ENCODE measurements at places on chromosomes 7 and 10.

DNA sequence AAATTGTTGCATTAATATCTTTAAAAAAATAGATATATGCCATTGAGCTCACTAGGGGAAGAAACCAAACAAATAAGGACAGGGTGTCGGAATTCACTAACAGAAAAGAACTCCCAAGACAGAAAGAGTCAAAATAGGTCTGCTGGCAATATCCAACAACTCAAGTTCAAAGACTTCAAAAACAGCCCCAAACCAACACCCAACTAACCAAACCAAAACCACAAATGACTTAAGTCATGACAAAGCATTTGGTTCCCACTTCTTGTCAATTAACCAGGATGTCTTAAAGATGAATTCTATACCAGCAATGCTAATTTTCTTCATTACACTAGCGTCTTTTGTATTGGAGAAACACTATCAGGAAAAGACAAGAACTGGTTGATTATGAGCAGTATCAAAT lies 249.0 kb upstream of the PLXNA4 start:
- DNase-seq: no peak

DNA sequence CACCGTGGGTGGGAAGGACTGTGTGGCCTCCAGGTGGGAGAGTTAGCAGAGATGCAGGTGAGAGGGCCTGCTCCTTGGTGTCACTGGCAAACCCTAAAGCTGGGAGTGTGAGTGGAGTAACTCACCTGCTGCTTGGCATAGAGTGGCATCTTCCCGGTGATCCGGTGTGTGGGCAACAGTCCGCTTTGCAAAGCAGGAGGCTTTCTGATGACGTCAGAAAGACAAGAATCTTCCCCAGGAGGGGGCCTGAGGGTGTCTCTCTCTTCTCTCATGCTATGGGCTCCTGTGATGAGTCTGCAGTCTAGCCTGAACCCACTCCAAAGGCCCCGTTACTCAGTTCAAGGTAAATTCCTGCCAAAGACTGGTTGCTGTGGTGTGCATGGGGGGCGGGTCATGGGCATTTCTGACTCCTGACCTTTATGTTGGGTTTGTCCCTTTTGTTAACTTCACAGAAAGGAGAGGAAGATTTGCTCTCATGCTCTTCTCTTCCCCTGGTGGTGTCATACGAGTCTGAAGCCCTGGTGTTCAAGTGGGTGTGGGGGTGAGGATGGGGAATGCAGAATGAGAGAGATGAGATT lies 187.9 kb downstream of the GATA3 start:
- peak; percentile 63 for DNase-seq

GRCh38 chr7:148500978-148501377 lies 89.6 kb upstream of the C7orf33 start:
- DNase-seq: no peak

DNA sequence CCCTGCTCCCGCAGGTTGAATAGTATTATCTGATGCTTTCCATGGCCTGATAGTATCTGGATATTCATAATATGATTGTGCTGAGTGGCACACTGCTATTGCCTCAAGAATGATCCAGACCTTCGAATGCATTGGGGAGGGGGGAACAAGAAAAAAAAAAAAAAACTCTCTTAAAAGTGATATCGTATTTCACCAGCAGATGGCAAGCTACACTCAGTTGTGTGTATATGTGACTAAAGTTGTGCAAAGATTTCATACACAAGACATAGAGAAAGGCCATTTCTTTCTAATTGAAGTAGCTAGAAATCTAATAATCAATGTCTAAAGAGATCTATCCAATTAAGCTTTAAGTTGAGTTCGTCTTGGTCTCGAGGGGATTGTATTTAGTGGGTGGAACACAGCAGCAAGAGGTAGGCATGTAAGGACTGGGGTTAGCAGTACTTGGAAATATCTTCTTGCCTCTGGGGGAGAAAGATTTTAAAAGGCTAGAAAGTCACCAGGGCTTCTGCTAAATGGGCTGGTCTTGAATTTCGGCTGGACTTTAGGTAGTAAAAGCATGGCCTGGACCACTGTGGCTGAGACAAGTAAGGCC lies 15.3 kb downstream of the SFRP4 start:
- no peak for DNase-seq

DNA sequence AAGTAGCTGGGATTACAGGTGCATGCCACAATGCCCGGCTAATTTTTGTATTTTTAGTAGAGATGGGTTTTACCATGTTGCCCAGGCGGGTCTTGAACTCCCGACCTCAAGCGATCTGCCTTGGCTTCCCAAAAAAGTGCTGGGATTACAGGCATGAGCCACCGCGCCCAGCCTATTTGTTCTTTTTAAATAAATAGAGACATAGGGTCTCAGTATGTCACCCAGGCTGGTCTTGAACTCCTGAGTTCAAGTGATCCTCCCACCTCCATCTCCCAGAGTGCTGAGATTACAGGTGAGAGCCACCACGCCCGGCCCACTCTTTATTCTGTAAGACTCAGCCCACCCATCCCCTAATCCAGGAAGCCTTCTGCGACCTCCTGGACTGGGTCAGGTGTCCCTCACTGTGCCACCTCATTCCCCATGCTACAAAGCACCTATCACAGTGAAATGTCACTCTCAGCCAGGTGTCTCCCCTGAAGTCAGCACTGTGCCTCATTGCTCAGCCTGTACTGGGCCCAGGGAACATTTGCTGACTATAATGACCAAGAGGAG lies 2.8 kb downstream of the TMEM120A start:
- no peak for DNase-seq

DNA sequence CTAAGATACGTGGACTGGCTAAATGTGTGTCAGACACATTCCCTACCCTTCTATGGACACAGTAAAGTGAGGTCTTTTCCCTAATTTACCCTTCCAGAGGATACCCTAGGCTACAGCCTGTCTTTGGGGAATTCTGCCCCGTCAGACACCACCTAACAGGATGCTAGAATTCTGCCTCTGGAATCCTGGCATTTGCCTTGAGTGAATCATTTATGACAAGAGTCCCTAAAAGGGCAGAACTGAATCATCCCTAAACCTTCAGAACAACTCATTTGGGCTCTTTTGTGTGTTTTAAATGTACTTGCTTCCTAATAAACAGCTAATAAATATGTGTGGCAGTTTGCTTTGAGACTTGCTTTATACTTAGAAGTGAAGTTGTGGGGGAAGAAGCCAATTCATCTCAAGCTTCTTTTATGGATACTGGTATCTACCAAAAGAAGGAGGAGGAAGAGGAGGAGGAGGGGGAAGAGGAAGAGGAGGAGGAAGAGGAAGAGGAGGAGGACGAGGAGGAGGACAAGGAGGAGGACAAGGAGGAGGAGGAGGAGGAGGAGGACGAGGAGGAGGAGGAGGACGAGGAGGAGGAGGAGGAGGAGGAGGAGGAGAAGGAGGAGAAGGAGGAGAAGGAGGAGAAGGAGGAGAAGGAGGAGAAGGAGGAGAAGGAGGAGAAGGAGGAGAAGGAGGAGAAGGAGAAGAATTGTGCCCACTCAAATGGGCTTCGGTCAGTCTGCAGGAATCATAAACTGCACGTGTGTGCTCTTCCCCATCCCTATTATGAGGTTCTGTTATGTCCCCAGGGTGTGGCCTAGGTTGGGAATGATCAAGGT lies 27.1 kb downstream of the PARP12 start:
- DNase-seq: no peak
